ENCODE measurements at places on chromosomes 4 and X.

GRCh38 chr4:170047771-170048354 is 21.7 kb upstream of the MFAP3L start:
- peak; percentile 33 for DNase-seq

- no peak for DNase-seq
Measured at GRCh38 chrX:140766024-140766611, 56.6 kb downstream of the LINC00632 start.

DNA sequence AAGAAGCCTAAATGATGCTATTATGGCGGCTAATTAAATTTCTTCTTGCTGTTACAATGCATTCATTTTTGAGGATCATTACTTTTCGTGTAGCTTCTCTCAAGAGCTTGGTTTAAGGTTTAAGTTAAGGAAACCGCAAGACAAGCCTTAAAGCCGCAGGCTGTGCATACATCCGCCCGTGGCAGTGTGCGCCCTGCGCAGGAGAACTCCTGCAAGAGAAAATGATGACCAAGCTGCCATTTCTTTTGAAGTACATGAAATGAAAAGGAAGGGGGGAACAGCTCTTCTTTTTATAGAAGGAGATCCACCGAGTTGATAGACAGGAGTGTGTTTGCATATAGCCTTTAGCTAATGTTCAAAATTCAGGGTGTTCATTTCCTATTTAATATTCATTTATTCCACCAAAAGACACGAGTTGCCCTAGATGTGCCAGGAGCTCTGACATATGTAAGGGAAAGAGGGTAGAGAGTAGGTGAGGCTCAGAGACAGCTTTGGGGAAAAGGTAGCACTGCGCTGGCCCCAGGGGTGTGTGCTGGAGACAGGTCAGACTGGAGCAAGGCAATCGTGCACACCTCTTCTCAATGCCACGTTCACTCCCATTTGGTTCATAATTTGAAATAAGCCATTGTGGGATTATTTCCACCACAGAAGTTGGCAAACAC is 112.1 kb upstream of the LDB2 start:
- no peak for DNase-seq

DNA sequence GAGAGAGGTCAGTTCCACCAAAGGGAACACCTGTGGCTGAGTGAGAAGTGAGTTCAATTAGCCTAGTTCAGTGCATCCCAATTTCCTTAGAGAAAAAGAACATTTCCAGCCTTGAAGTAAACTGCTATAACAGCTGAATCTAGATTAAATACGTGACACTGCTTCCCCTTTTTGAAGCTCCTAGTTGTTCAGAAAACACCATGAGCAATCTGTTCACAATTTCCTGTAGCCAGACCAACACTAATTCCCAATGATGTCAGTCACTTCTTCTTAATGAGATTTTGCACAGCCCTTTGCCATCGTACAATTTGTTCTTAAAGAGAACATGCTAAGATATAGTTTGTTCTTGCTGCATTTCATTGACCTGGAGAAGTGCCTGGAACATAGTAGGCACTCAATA is 144.6 kb upstream of the EDNRA start:
- DNase-seq: peak; percentile 54

DNA sequence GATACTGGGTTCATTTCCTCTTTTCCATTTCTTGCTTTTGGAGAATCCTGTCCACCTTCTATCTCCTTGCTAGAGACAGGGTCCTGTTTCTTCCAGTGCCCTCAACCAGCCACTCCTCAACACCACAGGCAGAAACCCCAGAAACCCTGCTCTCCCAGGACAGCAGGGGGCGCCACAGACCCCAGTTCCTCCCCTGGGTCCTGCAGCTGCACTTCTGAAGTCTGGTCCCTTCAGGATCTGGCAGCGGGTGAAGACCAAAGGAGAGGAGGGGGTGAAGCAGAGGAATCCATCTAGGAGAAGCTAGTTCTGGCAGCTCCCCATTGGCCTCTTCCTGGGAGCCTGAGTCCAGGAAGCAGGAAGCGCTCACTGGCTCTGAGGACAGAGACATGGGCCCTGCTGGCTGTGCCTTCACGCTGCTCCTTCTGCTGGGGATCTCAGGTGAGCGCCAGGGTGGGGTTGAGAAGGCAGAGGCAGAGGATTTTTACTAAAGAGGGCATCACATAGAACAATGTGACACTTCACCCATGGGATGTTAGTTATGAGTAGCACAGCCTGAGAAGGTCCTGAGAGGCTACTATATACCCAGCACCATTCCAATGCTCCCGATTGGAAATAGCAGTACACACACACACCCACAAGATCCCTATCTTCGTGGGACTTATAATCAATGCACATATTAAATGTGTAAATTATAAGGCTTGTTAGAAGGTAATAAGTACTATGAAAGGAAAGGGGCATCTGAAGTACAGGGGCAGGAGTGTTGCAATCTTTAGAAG is at the start of gene PRSS48:
TSS of gene PRSS48 (plus strand) at position 375 of the 776 bp plus-strand sequence. CDS start at position 387, 12 bp downstream.
- peak; percentile 8 for DNase-seq

- DNase-seq: no peak
Measured at GRCh38 chr4:99458911-99459447, 23.8 kb upstream of the ADH7 start.

DNA sequence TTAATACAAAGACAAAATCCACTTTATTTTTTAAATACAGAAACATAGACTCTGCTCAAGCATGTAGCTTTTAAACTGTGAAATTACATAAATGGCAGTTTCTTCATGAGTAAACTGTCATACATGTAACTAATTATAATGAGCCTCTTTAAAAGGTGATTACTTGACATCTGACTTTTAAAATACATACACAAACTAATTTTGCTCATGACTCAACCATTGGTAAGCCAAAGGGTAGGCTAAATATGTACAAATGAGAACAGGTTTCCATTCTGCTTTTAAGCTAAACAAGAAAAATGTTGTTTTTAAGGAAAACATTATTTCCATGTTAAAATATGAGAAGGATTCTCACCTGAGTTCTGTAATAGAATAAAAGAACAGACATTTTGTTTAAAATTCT is 27.9 kb downstream of the CAMK2D start:
- no peak for DNase-seq

DNA sequence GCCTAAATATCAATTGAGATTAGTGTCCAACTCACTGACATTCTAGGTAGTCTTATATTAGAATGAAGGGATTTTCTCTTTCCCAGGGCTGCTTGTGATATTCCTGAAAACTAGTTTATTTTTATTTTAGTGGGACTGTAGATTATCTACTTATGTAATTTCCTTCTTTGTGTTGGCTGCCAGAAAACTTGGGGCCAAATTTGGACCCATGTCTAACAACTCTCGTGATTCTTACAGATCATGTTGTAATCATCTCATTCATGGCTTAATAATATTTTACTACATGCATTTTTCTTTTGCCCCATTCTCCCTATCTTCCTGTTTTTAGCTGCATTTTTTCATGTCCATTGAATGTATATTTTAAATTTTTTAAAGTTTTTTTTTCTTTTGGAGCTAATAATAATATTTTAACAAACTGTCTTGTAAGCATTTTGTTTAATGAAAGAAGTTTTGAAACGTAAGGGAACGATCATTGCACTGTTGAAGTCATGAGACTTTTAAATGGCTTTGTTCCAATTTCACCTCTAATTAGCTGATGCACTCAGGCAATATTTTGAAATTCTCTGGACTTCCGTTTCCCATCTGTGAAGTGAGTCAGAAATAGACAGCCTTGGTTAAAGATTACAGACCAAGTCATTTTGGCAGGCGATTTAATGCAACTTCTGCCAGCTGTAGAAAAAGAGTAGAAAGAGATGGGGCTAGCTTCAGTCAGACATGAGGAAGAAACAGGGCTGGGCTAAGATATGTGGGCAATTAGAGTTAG is 14.3 kb upstream of the TDO2 start:
- DNase-seq: peak; percentile 94

DNA sequence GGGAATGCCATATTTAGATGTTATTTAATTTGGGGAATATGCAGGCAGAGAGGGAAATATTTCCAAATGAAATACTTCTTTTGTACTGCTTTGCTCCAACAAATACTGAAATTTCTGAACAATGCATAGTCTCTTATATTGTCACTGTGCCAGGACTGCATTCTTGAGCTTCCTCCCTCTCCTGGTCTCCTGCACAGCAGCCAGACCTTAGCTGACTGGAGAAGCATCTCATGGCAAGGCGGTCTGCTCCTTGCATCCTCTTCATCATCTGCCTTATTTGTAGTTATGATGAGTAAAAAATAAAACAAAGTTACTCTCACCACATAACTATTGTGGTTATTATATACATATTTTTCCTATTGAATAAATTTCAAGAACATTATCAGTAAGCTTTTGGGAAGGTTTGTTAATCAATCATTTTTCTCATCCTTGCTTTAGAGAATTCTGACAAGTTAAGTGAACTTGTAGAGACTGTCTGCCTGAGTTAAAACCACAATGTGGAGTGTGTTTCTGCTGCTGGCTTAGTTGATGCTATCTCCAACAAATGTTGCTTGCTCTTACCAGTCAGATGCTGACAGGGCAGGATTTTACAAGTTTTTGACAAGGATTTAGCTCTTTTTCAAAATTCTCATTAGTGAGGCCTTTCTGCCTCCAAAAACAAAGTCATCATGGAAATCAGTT is 153.6 kb downstream of the SOWAHB start:
- no peak for DNase-seq

GRCh38 chr4:37976507-37976906 is 16.3 kb downstream of the PTTG2 start:
- no peak for DNase-seq

DNA sequence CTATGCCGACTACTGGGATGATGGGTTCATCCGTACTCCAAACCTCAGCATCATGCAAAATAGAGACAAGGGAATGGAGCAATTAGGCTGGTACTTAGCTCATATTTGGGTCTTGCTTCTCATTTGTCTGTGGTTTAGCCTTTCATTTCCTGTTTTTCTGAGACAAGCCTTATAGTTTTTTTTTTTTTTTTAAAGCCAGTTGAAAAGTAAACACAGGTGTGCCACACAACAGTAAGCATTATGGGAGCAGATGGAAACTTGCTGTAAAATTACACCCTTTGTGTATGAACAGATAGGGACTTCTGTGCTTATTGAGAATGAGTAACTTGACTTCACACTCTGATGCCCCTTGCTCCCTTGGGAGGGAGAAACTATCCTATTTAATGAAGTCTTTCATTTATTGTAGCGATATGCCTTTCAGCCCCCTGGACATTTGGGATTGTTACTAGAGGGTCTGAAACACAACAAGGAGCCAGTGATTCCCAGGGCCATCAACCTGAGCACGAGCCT is 13.7 kb downstream of the RASSF6 start:
- DNase-seq: no peak

GRCh38 chr4:183987987-183988392 is 82.9 kb downstream of the STOX2 start:
- peak; percentile 95 for DNase-seq

All from retinal pigment epithelial cell (primary cell).